ENCODE measurements at places on chromosomes 13 and 19.

- DNase-seq = no peak
These were observed 29.8 kb upstream of the SPACA7 start for GRCh38 chr13:112346173-112346898.

DNA sequence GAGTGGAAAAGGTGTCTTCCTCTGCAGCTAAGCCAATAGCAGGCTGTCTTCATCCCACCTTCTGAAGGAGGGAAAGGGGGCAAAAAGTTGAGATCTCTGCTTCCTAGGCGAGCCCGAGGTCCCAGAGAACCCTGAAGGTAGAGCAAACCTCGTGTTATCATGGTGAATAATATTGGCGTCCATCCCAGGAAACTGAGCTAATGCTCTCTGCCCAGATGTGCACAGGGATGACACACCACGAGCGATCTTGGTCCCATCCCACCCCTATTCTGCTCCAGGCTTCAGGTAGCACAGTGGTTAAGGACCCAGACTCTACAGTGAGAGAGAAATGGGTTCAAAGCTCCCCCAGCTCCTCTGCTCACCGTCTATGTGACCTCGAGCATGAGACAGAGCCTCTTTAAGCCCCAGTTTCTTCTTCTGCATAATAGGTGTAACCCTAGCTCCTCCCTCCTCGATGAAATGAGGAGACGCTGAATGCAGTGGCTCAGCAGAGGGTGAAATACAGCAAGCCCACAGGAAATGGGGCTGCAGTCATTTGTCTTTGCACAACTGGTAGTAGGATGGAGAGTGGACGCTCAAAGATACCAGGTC, 9.9 kb upstream of the CEACAM20 start:
- no peak for DNase-seq

GRCh38 chr13:109884462-109884861, 98.1 kb upstream of the IRS2 start:
- no peak for DNase-seq

GRCh38 chr19:15636026-15636425, 4.7 kb upstream of the CYP4F3 start:
- no peak for DNase-seq

DNA sequence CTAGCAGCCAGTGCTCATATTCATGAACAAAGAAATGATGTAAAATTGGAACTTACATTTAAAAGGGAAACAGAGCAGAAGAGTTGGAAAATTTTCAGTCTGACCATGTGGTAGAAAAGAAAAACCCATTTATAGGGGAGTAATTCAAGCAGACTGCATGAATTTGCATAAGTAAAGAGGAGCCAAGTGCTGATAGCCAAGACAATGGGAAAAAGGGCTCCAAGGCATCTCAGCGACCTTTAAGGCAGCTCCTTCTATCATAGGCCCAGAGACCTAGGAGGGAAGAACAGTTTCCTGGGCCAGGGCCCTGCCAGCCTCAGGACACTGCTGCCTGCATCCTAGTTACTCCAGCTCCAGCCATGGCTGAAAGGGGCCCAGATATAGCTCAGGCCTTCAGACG, 7.5 kb downstream of the DNAJC3 start:
- DNase-seq = no peak

GRCh38 chr13:99417201-99418102, 83.8 kb upstream of the TM9SF2 start:
- DNase-seq = no peak

DNA sequence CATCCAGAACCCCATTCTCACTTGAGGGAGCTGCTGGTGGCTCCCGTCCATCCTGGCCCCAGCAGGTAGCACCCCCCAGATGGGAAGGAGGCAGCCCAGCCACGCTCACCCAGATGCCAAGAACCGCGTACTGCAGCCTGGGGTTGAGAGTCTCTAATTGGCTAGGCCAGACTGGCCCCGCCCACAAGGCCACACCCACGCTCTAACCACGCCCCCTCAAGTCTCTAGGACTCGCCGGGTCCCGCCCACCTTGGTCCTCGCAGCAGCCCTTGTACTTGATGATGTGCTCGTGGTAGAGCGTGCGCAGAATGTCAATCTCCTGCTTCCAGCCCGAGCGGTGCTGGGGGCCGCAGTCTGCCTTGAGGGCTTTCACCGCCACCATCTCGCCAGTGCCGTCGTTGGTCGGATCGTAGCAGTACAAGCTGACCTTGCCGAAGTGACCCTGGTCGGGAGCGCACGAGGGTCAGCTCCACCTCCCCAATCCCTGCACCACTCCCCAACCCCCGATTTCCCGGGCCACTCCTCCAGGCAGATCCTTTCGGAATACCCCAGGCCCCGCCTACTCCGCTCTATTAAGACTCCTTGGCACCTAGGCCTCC, 14.5 kb upstream of the ICAM3 start:
- DNase-seq = peak; percentile 23

GRCh38 chr13:50766013-50766412, 77.5 kb downstream of the DLEU7 start:
- no peak for DNase-seq

GRCh38 chr13:47673009-47673850, 327.8 kb downstream of the SUCLA2 start:
- DNase-seq = no peak

DNA sequence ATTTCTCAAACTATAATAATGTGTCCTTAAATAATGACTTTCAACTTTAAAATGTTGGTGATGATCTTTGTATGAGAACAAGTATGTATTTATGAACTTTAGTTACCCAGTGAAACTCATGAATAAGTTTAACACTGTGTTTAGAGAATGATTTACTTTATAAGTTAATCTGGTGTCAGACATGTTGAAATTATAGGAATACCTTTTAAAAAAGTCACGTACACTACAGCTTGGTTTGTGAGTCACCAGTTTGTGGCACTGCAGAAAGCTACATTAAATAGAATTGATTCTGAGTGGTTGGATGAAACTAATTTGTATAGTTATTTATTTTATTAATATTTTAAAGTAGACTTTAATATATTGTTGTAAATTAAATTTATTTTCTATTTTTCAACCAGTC, 1366.2 kb upstream of the PCDH20 start:
- no peak for DNase-seq

DNA sequence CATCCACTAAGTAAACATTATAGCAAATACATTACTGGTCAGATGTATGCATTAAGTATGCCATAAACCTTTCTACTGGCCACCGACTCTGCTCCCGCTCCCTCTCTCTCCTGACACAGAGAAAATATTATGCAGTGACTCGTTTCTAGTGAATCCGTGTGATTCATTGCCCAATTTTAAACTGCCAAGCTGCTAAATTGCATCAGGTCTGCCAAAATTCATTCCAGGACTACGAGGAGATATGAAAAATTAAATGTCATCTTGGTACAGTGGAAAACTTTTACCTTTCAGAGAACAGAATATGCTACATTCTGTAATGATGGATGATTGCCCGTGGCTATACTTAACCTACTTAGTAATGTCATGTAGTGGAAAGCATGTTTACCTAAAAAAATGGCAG, 368.8 kb upstream of the TSHZ3 start:
- no peak for DNase-seq

DNA sequence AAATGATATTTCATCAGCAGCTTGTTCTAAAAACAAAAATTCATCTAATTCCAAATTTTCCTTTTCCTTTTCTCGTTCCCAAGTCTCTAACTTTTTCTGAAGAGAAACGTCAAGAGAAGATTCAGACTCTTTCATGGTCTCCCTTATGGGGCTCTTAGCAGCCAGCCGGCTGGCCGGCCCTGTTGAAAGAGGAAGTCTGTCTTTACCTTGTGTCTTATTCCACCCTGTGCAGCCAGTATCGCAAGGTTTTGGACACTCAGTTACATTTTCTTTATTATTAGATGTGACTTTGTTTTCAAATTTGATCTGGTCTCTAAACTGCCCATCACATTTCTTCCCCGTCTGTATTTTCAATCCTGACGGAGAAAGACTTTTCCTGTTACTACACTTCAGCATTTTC, 142.3 kb downstream of the RNF17 start:
- DNase-seq = no peak

DNA sequence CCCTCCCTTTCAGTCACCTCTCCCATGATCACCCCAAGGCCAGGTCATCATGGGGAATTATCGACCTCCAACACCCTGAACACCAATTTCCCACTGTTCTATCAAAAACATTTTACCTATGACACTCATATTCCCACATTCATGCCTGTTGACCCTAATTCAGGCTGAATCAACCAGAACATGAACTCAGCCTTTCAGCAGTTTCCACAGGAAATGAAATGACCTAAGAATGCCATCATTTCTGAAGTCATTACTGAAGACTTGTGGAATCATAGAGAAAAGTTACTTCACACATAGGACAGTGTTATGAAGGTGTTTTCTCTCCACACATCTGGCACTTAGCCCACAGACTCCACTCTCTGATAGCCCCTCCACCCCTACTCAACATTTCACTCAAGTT, 29.9 kb upstream of the FAM124A start:
- no peak for DNase-seq

DNA sequence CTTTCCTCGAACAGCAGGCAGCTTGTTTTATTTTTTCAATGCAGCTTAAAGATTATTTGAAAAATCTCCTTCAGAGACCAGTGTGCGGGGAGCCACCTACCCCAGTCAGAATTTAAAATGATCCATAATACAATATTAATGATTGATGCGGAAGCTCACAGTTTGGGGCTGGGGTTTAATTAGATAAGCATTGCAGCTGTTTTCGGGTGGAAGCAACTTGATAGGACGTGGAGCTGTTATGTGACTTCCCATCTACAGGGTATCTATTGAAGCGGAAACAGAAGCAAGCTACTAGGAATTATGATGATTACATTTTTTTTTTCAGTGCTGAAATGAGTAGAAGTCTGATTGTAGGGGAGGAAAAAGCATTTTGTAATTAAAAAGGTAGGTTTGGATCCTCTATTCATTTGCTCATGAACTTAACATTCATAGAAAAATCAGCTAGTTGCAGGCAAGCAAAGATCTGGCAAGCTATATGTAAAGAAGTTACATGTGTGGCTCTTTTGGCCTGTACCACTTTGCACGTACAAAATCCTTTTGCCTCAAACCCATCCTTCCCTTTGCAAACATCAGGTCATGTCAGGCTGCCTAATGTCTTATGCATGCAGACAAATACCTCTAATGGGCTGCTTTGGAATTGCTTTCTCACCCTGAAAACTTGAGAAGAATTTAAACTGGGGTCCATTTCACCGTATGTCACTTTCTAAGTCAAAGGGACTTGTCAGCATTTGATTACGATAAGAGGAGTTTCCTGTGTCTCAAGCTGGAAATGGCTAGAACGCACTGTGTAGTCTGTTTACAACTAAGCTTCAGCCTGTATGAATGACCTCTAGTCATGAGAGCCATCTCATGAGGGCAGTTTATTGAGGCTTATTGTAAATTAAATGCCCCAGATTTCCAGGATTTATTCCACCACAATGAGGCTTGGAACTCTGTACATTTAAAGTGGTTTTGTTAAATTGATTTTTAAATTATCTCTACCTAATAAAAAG, 267.1 kb upstream of the TMTC4 start:
- DNase-seq = no peak

GRCh38 chr19:13799669-13800068, 4.4 kb downstream of the ZSWIM4 start:
- no peak for DNase-seq

DNA sequence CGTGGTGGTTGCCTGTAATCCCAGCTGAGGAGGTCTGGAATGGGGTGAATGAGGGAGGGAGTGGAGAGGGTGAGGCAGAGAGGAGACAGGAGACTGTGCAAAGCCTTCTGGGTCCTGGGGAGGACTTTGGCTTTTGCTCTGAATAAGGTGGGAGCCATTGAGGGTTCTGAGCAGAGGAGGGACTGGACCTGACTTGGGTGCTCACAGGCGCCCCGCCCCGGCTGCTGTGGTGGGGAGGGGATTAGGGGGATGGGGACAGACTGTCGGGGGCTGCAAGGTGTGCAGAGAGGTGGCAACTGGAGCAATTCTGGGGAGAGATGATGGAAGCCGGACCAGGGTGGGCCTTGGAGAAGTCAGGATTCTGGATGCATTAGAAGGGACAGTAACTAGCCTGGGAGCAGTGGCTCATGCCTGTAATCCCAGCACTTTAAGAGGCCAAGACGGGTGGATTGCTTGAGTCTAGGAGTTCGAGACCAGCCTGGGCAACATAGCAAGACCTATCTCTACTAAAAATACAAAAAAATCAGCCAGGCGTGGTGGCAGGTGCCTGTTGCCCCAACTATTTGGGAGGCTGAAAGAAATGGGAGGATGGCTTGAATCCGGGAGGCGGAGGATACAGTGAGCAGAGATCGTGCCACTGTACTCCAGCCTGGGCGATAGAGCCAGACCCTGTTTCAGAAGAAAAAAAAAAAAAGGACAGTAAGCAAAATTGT, 16.1 kb upstream of the NANOS3 start:
- no peak for DNase-seq

- DNase-seq = no peak
These were observed 73.5 kb downstream of the ANKRD10 start for GRCh38 chr13:110841406-110841805.

GRCh38 chr19:36128392-36128736, 11.5 kb upstream of the CAPNS1 start:
- no peak for DNase-seq

DNA sequence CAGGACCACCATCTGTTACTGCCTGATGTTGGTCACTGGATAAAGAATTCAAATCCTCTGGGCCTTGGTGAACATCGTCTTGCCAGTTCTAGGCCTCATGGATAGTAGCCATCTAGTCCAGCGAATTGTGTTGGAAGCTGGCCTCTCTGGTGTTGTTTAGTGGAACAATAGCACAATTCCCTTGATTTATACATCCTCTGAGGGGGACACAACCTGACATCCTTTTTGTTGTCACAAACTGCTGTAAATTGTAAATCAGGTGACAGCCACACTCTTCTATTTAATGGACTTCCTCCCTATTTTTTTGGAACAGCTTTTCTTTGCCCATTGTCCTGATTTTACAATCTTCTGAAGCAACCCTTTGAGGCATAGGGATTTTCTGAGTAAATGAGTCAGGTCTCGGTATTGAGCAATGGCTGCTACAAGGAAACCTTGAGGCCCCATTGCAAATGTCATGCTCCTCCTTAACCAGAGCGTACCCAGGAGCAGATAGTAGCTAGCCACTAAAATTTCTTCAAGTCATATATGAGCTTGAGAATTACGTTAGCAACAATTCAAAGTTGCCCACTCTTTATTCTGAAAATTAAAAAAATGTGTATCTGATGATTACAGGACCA, 263.3 kb downstream of the COG6 start:
- no peak for DNase-seq

DNA sequence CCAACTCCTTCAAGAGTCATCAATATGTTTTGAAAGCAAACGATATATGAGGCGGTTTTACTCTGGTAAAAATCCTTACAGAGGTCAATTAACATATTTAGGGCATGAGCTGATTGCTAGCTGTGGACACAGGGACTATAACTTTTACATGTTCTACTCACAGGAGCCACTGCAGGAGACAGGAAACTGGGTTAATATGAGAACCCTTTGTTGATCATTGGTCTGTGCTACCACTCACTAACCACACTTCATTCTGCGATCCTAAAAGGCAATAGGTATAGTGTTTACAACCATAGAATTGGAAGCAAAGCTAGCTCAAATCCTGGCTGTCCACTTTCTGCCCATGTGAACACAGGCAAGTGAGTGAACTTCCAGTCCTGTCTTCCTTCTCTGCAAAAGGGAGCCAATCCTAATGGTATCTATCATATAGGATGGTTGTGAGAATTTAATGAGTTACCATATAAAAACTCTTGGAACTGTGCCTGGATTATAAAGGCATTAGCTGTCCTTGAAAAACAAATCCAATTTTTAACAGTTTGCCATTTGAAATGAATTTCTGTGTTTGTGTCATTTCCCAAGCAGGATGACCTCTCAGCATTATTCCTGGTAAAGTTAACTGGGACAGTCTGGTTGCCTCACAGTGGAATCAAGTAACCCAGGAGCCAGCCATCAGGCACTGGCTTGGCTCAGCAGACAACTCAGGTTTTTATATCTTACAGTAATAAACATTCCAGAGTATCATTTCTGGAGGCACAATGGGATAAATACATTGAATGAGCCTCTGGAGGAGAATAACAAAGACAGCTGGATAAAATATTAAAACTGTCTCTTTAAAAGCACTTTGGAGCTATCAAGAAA, 29.8 kb upstream of the RAP2A start:
- DNase-seq = no peak

Data from effector memory CD4-positive, alpha-beta T cell (primary cell).